ENCODE measurements at places on chromosomes 6 and 20.

- DNase-seq, result peak; percentile 85
These were observed 95.5 kb upstream of the SCGN start for GRCh38 chr6:25556516-25556915.

DNA sequence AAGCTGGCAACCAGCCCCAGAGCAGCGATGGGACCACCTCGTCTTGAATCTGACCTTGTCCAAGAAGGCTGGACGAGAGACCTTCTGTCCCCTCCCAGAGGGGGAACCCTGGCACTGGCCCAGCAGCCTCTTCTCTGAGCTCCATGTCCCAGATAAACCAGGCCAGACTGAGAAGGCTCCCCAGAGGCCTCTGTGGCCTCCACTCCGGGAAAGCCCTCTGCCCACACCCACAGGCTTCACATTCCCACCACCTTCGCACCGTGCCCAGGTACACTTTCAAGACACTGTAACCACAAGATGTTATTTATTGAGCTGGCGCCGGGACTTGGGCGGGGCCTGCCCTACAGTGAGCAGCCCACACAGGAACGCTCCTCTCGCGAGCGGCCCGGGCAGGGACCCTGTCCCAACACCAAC is 33.2 kb downstream of the ADA start:
- no peak for DNase-seq

DNA sequence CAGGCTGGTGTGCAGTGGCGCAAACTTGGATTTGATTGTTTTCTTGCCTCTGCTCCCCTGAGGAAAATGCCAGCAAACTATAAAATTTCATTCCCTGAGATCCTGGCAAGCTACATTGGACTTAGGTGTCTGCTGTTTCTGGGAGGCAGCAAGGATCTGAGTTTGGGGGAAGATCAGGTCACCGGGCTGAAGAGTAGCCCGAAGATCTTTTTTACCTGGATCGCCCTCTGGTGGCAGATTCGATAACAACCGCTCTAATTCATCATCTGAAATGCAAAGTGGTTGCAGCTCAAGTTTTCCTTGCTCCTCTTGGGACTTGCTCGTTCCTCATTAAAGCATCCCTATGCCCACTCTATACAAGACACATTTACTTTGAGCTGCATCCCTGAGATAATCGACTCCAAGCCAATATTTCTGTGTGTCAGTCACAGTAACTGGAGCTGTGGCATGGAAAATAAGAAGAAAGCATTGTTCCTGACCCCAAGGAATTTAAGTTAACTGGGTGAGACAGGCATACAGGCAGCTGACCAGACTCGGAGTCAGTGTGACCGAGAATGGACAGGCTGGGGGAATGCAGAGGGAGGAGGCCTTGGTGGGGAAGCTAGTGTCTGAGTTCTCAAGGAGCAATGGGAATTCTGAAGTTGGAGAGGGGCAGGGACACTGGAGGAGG is 131.8 kb upstream of the PROKR2 start:
- peak; percentile 49 for DNase-seq

- DNase-seq, result no peak
These were observed 91.9 kb upstream of the SUPT3H start for GRCh38 chr6:45469663-45470062.

DNA sequence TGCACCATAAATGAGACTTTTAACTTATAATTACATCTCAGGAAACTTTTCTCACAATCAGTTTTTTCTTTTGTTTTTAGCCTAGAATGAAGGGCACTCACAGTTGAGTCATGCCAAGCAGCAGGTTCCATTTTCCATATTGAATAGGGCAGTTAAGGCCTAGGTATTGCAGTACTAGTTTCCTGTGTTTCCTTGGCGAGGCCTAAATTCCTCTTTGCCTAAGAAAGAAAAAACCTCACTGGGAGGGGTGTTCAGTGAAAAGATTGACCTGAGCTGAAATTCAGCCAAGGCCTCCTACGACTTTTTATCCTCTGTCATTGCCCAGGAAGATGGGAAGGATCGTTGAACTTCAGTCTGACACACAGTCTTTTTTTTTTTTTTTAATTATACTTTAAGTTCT is 85.5 kb downstream of the IMPG1 start:
- no peak for DNase-seq

- DNase-seq, result no peak
These were observed 383.7 kb downstream of the CD83 start for GRCh38 chr6:14501240-14501639.

DNA sequence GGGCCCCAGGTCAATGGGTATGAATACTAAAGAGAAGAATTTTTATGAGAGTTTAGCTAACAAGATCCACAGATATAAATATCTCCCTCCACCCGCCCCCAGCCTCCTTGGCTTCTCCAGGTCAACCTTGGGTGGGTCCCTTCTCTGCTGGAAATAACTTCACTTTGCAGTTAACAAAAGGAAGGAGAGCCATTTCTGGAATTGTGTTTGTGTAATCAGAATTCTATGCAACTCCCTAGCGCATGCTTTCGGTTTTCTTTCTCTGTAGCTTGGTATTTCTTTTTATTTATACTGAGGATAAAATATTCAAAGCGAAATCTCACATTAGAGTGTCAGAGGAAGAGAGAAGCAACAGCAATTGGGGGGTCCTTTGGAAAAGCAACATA is 27.1 kb downstream of the RIPOR2 start:
- DNase-seq, result no peak

DNA sequence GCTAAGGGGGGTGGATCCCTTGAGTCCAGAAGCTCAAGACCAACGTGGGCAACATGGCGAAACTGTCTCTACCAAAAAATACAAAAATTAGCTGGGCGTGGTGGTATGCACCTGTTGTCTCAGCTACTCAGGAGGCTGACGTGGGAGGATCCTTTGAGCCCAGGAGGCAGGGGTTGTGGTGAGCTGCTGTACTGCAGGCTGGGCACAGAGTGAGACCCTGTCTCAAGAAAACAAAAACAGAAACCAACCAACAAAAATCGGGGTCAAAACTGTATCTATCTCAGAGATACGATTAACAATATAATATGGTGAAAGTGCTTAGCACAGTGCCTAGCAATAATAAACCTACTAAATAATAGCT is 20.7 kb upstream of the BCAS1 start:
- DNase-seq, result no peak

- peak; percentile 86 for DNase-seq
These were observed 128.6 kb upstream of the SLC22A23 start for GRCh38 chr6:3585320-3585935.

DNA sequence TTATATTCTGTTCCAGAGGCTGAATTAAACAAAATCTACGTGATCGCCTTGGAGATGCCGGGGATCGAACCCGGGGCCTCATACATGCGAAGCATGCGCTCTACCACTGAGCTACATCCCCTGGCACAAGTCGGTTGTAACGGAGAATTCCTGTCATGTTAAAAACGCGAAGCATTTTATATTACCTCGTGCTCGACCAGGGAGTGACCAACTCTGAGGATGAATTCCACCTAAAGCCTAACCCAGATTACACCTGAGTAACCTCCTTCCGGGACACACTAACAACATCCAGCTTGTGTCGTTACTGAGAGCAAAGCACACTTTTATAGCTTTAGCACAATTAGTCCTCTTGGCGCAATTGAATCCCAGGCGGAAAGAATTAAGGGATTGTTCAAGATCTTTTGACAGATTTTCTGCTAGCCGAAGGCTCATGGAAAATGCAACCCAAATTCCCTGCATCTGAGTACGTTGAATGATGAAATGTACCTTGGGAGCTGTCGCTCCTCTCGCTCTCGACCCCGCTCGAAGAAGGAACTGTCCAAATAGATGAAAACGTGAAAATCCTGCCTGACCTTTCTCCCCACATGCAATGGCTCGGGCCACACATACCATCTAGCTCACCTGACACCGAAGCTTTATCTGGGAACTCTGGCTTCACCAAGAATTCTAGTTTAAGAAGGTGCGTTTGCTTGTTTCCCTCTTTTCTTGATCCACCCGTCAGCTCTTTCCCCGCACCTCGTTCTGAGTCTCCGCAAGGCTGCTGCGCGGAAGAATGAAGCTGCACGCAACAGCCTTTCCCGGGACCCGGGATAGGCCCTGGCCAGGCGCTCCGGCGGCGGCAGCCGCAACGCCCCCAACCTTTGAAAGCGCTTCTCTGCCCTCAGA is 148.3 kb downstream of the GPX5 start:
- peak; percentile 72 for DNase-seq

GRCh38 chr6:149651056-149651455 is 2.5 kb upstream of the KATNA1 start:
- no peak for DNase-seq

GRCh38 chr6:1703923-1704322 is 94.2 kb downstream of the FOXC1 start:
- no peak for DNase-seq

GRCh38 chr6:148203970-148204369 is 138.7 kb upstream of the SASH1 start:
- DNase-seq, result no peak

DNA sequence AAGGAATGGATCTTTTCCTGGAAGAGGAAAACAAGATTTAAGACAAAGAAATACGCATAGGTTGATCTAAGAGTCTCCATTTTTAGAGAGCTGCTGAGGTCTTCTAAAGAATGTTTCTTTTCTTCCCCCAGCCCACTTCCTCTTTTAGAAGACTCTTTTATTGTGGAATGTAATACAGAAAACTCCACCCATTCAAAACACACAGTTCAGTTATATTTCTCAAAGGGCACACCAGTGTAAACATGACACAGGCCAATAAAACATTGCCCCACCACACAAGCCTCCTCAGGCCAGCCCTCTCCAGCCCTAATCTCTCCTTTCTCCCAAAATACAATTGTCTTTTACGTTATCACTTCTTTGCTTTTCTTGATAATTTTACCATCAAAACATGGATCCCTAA is 42.8 kb downstream of the SLC35B3 start:
- no peak for DNase-seq

- peak; percentile 70 for DNase-seq
These were observed 83.7 kb downstream of the STXBP5 start for GRCh38 chr6:147287869-147288271.

- DNase-seq, result no peak
These were observed 199.0 kb downstream of the KCNQ5 start for GRCh38 chr6:72820906-72821305.

DNA sequence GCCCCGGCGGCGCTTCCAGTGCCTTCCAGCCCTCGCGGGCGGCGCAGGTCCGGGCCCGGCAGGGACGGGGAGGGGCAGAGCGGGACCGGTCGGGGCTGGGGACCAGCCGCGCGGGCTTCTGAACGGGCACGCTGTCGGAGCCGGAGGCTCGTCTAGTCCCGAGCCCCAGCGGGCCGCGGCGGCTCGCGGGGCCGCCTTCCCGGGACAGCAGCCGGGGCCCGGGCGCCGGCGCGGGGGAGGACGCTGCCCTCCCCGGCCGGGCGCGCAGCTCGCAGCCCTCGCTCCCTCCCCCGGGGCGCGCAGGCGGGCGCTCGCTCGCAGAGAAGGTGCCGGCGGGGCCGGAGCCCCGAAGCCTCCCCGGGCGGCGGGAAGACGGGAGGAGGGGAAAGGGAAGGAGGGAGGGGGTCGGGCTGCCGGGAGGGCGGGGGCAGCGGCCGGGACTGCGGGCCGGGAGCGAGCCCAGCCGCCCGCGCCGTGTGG is 696 bp upstream of the SIRPA start:
- peak; percentile 35 for DNase-seq

- DNase-seq, result no peak
These were observed 588 bp upstream of the ACSS2 start for GRCh38 chr20:34875642-34876405.

DNA sequence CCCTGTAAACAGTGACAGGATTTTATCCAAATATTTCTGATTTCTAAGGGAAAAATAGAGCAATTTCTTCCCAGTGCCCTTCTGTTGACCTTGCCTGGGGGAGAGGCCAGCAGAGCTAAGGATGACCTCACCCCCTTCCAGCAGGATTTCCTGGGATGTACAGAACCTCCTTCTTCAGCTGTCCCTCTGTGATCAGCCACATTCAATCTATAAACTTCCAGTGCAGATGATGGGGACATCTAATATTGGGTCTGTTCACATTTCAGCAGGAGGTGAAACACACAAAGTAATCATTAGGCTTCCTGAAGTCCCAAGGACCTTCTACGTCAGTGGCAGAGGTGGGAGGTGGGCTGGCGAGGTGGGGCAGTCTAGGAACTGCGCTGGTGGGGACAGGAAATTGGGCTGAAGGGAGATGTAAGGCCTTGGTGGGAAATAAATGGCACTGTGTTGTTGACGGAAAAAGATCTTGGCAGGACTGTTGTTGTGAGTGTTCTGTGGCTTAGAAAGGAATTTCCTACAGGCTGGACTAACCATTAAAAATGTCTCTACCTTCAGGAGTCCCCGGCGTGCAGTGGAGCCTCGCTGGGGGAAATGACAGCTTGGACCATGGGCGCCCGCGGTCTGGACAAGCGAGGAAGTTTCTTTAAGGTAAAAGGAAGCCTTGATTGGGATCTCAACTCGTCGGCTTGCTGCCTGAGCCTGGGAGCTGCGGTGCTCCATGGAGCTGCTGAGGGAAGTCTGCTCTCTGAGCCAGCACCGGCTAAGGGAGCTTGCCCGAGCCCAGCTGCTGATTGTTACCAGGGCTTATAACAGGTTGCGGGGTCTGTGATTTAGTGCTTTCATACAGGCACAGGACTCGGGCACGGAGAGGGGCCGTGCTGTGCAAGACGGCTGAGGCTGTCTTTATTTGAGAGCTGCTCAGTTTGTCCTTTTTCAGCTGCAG is 127.9 kb upstream of the NAA20 start:
- peak; percentile 82 for DNase-seq

DNA sequence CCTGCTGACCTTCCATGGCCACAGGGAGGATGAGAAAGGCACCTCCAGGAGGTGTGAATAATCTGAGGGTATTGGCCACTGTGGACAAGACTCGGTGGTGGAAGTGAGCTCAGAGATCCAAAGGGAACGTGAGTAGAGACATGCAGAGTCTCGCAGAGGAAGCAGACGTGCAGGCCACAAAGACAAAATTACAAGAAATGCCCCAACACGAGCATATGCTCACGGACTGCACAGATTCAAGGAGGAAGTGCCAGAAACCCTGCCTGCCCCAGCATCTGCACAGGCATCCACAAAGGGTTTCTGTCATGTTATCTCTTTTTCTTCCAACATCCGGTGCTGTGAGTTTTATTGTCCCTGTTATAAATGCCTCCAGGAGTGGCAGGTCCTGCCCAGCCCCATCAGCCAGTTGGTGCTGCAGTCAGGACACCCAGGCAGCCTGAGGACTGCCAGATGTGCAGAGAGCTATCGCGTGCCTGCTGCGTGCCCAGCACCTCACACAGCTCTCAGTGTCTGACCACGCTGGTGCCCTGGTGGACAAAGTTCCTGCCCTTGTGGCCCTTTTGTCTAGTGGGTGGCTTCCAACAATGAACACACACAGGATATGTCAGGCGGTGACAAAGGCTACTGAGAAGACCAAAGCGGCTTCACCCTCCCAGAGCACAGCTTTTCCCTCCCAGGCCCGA is 34.0 kb upstream of the FANCE start:
- no peak for DNase-seq

- no peak for DNase-seq
These were observed 12.2 kb downstream of the NFKBIL1 start for GRCh38 chr6:31559606-31559957.

GRCh38 chr20:32360333-32360634 is 2.2 kb downstream of the ASXL1 start:
- no peak for DNase-seq
